SHP77 treated with DMSO at 0.1 percent for 48 hours (cell line): ENCODE measurements at places on chromosomes 3 and 15.

DNA sequence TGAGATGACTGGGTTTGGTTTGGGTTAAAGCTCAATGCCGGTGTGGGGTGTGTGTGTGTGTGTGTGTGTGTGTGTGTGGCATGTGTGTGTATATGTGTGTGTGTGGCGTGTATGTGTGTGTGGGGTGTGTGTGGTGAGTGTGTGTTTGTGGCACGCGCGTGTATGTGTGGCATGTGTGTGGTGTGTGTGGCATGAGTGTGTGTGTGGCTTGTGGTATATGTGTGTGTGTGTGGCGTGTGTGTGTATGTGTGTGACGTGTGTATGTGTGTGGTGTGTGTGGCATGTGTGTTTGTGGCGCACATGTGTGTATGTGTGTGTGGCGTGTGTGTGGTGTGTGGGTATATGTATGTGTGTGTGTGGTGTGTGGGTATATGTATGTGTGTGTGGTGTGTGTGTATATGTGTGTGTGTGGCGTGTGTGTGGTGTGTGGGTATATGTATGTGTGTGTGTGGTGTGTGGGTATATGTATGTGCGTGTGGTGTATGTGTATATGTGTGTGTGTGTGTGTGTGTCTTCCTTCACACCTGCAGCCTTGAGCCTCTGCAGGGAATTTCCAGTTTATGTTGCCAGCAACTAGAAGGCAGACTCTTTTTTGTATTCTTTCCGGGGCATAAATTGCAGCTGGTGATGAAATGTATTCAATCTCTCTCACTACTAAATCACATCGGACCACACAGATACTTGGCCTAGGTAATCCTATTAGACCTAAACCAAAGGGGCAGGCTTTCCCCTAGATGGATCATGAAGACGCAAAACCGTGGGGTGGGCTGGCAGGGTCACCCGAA, 34.8 kb downstream of the CHRD start:
- DNase-seq = no peak

- no peak for DNase-seq
These were observed 119.2 kb upstream of the ALDH1A3 start for GRCh38 chr15:100760357-100760903.

GRCh38 chr3:116059421-116060096, 385.7 kb downstream of the LSAMP start:
- DNase-seq = no peak

DNA sequence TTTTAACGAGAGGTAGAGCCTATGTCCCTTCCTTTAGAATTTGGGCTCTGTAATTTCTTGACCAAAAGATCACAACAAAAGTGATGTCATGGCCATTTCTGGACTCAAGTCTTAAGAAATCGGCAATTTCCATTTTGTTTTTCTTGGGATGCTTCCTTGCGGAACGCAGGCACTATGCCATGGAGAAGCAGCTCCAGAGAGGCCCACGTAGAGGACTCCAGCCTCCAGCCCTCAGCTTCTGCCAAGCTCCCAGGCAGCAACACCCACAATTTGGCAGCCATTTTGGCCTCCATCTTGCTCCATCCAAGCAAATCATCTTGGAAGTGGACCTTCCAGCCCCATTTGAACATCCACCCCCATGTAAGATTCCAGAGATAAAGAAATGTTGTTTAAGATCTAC, 6.0 kb upstream of the GPD1L start:
- DNase-seq = no peak

DNA sequence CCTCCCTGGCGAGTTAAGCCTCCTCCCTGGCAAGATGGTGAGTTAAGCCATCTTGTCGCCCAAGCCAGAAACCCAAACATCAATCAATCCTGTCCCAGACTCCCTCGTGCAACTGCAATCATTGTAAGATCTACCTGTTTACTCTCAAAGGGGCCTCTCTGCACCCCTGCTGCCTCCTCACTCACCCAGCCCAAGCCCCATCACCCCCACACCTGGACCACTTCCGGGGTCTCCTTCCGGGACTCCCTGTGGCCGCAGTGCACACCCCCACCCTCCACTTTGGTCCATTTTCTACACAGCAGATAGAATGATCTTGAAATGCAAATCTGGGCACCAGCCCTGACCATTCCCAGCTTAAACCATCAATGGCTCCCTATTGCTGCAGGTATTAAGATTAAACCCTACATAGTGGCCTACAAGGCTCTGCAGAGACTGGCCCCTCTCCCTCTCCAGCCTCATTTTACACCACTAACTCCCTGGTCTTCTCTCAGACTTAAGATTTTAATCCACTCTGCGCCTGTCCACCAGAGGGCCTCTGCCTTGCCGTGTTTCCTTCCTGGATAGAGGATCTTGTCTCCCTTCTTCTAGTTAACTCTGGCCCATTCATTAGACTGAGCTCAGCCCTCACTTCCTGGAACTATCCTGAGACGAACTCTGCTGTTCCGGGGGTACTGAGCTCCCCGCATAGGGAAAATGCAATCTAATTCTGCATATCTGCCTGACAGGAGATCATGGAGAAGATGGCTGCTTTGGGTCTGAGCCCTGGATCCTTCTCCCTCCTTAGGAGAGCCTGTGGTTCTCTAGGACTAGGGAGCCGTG, 41.9 kb upstream of the SLC6A1 start:
- peak; percentile 11 for DNase-seq

DNA sequence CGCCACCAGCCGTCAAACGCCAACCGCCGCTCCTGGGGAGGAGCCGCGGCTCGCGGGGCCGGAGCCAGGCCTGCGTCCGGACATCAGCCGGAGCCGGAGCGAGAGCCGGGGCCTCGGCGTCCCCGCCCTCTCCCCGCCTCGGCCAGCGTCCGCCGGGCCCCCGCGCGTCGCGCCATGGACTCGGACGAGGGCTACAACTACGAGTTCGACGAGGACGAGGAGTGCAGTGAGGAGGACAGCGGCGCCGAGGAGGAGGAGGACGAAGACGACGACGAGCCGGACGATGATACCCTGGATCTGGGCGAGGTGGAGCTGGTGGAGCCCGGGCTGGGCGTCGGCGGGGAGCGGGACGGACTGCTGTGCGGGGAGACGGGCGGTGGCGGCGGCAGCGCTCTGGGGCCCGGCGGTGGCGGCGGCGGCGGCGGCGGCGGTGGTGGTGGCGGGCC, 359 bp downstream of the ARIH1 start:
- no peak for DNase-seq

GRCh38 chr15:100224206-100225185, 117.3 kb downstream of the ADAMTS17 start:
- no peak for DNase-seq

- DNase-seq = peak; percentile 73
These were observed 491 bp upstream of the SENP7 start for GRCh38 chr3:101513419-101513986.

DNA sequence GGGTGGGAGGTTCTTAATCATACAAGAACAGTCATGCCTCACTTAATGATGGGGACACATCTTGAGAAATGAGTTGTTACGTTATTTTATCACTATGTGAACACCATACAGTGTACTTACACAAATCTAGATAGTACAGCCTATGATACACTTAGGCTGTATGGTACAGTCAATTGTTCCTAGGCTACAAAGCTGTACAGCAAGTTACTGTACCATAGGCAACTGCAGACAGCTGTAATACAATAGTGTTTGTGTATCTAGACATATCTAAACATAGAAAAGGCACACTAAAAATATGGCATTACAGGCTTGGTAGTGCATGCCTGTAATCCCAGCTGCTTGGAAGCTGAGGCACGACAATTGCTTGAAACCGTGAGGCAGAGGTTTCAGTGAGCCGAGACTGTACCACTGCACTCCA, 55.7 kb upstream of the PLXND1 start:
- no peak for DNase-seq

- no peak for DNase-seq
These were observed 764.2 kb upstream of the ARRDC4 start for GRCh38 chr15:97196048-97197014.

DNA sequence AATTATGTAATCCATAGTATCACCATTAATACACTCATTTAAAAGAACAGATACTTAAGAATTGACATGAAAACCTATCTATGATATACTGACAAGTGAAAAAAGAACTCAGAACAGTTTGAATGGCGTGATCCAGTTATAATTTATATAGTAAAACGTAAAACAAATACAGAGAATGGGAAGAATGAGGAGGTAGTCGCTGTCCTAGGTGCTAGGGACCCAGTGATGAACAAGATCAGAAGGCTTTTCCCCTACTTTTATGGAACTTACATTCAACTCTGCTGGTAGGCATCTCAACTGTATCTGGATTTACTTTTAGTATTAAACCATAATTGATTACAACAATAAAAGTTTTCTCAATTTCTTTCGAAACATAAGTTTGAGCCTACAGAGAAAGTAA, 31.8 kb downstream of the GSK3B start:
- DNase-seq = no peak

- DNase-seq = no peak
These were observed 23.9 kb upstream of the CTNNB1 start for GRCh38 chr3:41175365-41175764.

GRCh38 chr15:80694611-80695098, 455 bp upstream of the ABHD17C start:
- DNase-seq = no peak

- no peak for DNase-seq
These were observed 206.3 kb upstream of the CD96 start for GRCh38 chr3:111335512-111336303.

DNA sequence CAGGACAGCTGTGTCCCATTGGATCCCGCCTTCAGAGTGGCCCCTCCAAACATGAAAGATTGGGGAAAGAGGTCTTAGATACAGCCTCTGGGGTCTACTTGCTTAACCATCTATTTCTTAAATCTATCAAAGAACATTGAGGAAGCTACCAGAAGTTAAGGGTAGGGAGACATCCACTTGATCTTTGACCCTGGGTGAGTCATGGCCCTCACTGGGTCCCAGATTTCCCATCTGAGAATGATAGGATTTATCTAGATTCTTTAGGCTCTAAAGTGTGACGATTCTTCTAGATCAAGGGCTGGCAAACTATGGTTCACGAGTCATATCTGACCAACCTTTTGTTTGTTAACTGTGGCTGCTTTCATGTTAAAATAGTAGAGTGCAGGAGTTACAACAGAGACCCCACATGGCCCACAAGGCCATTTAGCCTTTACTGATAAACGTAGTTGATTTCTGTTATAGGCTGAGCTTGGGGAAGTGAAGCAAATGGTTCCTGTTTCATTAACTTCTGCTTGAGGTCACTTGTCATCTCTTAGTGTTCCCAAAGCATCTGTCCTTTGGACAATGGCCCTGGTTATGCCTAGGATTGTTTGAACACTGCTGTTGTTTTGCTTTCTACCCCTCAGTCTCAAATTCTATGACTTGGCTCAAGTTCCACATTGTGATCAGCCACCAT, 8.0 kb downstream of the MUC13 start:
- DNase-seq = no peak

DNA sequence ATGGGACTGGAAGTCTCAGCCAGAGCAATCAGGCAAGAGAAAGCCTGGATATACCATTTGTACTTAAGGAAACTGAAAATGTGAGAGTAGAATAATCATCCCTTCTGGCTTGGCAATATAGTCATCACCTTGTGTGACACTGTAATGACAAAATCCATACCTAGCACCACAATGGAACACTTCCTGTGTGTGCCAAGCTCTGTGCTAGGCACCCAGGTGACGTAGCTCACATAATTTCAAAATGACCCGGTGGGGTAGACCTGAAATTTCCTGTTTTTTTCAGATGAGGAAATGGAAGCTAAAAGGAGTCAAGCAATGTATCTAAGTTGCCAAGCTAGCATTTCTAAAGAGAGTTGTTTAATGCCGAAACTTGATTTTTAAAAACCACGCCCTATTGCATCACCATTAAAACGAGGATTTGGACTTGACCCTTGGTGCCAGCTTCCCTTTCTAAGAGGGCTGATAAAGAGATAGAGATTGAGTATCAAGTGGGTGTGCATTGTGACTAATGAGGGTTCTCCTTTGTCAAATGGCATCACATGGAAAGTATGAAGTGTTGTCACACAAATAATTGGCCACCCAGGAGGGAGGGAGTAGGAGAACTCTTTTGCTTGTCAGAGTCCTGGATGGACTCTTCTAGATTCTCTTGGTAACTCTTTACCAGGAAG, 141.3 kb upstream of the PDZRN3 start:
- DNase-seq = no peak

DNA sequence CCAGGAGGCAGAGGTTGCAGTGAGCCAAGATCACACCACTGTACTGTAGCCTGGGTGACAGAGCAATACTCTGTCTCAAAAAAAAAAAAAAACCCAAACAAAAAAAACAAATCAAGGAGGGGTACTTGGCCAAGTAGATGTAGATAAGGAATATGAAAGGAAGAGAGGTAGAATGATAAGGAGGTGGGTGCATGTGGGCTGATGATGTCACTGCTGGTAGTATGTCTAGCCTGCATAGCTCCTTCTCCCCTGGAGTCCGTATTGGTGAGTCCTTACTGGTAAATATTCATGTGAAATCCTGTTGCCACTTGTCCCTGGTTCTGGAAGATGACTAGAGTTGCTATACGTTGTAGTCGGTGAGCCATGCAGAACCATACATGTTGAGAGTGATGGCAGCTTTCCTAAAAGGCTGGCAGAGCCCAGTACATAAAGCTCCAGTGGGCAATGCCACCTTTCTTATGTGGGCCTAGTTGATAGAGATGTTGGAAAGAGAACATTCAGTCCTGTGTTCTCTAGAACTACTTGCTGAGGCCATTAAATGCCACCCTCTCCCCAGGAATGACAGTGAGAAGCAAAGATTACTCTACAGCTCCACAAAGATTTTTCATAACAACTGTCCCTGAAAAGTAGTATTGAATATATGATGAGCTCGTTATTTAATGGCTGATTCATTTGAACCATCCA, 11.0 kb downstream of the KAT2B start:
- no peak for DNase-seq

- DNase-seq = no peak
These were observed 855.9 kb downstream of the MCTP2 start for GRCh38 chr15:95087253-95087609.

GRCh38 chr3:194215392-194215791, 79.4 kb downstream of the HES1 start:
- DNase-seq = no peak

DNA sequence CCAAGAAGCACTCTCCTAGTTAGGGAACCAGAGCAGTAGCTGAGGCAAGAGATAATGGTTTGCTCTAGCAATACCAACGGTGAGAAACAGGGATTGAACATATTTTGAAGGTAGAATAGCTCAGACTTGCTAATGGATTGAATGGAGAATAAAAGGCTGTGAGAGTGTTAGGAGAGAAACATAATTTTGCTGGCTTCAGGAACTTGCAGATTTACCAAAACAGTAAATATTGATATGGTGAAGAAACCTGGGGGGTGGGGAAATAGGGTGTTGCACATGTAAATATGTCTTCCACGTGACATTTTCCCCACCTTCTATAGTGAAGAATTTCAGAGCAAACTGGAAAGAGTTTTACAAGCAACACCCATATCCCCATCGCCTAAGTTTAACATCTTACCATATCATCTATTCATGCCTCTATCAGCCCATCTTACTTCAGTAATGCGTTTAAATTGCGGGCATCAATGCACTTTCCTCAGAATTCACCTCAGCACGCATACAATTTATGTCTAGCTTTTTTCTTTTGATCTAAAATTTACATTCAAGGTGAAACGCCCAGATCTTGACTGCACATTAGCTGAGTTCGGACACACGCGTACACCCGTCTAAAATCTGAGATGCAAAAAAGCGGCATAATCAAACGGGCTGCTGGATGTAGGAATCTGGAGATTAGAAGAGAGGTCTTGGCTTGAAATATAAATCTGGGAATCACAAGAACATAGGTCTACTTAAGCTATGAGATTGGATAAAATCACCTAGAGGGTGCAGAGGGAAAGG, 891 bp upstream of the NR1D2 start:
- DNase-seq = no peak
